ENCODE measurements at places on chromosomes 2 and 18.

GRCh38 chr2:44398243-44398897 is 36.6 kb downstream of the CAMKMT start:
- no peak overlapping the region for H3K27ac ChIP-seq
- H3K4me3 ChIP-seq: no peak overlapping the region
- peaks cover 6% of the 10 kb centered on the region for H3K4me1 ChIP-seq
- no peaks in the 10 kb centered on the region for H3K27me3 ChIP-seq

- peaks cover 10% of the 10 kb centered on the region for H3K27me3 ChIP-seq
- peaks cover 4% of the 10 kb centered on the region for H3K36me3 ChIP-seq
- H3K27ac ChIP-seq: no peak overlapping the region
- DNase-seq: no peak
- peaks cover 8% of the 10 kb centered on the region for H3K4me1 ChIP-seq
Measured at GRCh38 chr2:10868465-10869314, 43.0 kb upstream of the KCNF1 start.

GRCh38 chr2:529424-529823 is 147.8 kb downstream of the TMEM18 start:
- no peak overlapping the region for H3K4me3 ChIP-seq
- no peaks in the 10 kb centered on the region for H3K27me3 ChIP-seq
- DNase-seq: no peak
- H3K4me1 ChIP-seq: peaks cover 9% of the 10 kb centered on the region
- peaks cover 11% of the 10 kb centered on the region for H3K36me3 ChIP-seq
- H3K27ac ChIP-seq: no peak overlapping the region

DNA sequence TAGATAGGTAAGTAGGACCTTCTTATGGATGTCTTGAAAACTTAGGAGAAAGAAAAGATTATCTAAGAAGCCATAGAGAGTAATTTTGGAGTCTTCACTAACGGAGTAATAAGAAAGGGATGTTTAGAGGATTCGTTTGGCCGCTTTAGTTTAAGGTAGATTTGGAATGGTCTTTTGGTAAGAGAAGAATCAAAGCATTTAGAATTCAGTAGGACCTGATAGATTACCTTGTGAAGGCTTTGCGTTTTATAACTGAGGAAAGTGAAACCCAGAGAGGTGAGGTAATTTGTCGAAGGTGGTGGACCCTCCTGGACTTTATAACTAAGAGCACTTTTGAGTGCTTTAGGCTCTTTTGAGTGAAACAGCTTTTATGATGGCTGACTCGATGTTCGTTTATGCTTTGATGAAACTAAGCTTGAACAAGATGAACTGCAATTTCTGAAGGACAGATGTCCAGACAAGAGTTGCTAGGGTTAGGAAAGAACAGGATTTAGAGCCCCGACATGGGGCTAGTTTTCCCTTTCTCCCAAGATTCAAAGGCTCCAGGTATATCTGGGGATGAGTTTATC is 1.3 kb downstream of the MYL12B start:
- peaks cover 71% of the 10 kb centered on the region for H3K4me1 ChIP-seq
- peak overlapping the region; percentile 94 for H3K27ac ChIP-seq
- no peak for DNase-seq
- H3K27me3 ChIP-seq: no peaks in the 10 kb centered on the region
- H3K4me3 ChIP-seq: peak overlapping the region; percentile 82

DNA sequence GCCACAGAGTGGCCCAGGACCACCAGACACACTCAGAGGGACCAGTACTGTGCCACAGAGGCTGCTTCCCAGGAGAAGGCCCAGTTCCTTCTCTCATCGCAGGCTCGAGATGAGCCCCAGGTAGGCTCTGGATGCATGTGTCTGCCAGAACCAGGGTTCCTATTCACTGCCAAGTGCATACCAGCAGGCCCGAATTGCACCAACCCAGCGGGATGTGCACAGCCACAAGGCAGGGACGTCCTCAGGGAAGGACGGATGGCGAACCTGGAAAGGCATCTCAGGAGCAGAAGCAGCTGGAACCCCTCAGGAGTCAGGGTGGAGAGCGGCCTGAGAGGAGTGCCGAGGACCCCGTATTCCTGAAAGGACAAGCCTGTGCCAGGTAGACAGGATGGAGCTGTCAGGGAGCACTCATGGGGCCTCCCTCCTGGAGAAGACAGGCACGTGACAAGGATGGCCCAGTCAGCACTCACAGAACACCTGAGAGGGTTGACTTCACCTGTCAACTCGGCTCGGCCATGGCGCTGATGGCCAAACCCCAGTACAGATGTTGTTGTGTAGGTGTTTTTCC is 73.7 kb downstream of the PTGR3 start:
- no peaks in the 10 kb centered on the region for H3K36me3 ChIP-seq
- peaks cover 9% of the 10 kb centered on the region for H3K27me3 ChIP-seq
- peaks cover 12% of the 10 kb centered on the region for H3K4me1 ChIP-seq

GRCh38 chr18:5144629-5145028 is 52.4 kb downstream of the AKAIN1 start:
- no peaks in the 10 kb centered on the region for H3K4me1 ChIP-seq
- H3K27ac ChIP-seq: no peak overlapping the region
- no peak overlapping the region for H3K4me3 ChIP-seq

GRCh38 chr2:131488306-131489205 is 3.6 kb downstream of the MZT2A start:
- H3K4me1 ChIP-seq: peaks cover 16% of the 10 kb centered on the region
- H3K27me3 ChIP-seq: no peaks in the 10 kb centered on the region
- peaks cover 1% of the 10 kb centered on the region for H3K36me3 ChIP-seq
- no peak overlapping the region for H3K27ac ChIP-seq

DNA sequence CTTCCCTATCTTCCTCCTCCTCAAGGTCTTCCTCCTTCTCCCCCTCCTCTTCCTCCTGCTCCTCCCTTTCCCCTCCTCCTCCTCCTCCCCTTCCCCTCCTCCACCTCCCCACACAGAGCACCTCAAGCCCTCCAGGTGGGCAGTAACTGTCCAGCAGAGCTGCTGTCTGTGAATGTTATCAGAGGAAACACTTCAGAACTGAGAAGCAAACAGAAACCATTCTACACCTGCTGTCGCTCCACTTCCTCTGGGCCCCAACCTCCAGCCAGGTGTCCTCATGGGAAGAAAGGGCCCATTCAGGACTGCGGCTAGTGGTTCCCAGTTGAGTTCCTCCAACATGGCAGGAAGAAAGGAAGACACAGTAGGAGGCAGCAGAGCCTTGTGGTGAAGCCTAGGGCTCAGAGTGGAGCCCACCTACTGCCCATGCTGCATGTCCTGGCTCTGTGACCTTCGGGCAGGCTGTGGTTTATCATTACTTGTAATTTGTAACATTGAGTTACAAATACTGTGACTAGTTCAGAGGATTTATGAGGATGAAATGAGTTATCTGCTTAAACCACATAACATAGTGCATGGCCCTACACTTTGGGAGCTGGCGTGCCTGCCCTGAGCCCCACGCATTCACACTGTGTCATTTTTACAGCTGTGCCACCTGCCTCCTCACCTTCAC is 165.9 kb upstream of the ID2 start:
- peaks cover 3% of the 10 kb centered on the region for H3K36me3 ChIP-seq
- H3K27me3 ChIP-seq: peaks cover 11% of the 10 kb centered on the region
- DNase-seq: peak; percentile 41
- H3K4me3 ChIP-seq: no peak overlapping the region
- H3K27ac ChIP-seq: no peak overlapping the region

DNA sequence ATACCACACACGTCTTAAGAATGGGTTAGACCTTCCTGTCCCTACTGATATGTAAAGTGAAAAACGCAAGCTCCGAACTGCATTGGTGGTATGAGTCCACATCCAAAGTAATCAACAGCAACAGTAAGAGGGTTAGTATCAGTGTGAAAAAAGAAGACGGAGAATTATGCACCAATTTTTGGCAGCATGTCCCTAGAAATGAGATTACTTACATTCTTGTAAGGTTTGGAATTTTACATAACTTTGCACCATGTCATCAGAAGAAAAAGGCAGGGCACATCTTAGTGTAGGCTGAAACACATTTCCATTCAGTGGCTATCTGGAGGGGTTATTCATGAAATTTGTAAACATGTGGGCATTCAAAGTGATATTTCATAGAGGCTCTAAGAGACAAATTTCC is 88.2 kb downstream of the LONRF2 start:
- no peak for DNase-seq
- peaks cover 63% of the 10 kb centered on the region for H3K4me1 ChIP-seq
- H3K27ac ChIP-seq: peak overlapping the region; percentile 52

GRCh38 chr2:128600581-128601297 is 282.1 kb upstream of the HS6ST1 start:
- DNase-seq: no peak
- no peaks in the 10 kb centered on the region for H3K4me1 ChIP-seq
- H3K36me3 ChIP-seq: no peaks in the 10 kb centered on the region
- H3K27me3 ChIP-seq: no peaks in the 10 kb centered on the region
- no peak overlapping the region for H3K4me3 ChIP-seq

DNA sequence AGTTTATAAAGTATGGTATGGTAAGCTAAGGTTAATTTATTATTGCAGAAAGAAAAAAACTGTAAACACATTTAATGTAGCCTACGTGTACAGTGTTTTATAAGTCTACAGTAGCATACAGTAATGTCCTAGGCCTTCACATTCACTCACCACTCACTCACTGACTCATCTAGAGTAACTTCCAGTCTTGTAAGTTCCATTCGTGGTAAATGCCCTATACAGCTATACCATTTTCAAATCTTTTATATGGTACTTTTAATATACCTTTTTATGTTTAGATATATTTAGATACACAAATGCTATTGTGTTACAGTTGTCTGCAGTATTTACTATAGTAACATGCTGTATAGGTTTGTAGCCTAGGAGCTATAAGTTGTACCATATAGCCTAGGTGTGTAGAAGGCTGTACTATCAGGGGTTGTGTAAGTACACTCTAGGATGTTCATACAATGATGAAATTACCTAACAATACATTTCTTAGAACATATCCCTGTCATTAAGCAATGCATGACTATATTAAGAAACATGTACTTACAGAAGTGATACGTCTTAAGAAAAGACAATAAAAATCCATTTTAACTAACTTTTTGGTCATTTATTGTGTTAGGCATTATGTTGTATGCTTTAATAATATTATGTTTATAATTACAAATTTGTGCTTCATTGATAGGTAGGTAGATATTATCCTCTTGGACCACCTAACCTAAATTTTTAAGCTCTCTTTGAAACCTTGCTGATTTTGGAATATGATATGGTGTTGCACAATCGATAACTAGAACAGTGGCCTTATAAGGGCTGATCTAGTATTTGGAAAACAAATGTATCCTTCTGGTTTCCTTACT is 51.9 kb downstream of the VRK2 start:
- H3K27ac ChIP-seq: no peak overlapping the region
- H3K36me3 ChIP-seq: peaks cover 8% of the 10 kb centered on the region
- DNase-seq: no peak
- no peaks in the 10 kb centered on the region for H3K4me1 ChIP-seq

DNA sequence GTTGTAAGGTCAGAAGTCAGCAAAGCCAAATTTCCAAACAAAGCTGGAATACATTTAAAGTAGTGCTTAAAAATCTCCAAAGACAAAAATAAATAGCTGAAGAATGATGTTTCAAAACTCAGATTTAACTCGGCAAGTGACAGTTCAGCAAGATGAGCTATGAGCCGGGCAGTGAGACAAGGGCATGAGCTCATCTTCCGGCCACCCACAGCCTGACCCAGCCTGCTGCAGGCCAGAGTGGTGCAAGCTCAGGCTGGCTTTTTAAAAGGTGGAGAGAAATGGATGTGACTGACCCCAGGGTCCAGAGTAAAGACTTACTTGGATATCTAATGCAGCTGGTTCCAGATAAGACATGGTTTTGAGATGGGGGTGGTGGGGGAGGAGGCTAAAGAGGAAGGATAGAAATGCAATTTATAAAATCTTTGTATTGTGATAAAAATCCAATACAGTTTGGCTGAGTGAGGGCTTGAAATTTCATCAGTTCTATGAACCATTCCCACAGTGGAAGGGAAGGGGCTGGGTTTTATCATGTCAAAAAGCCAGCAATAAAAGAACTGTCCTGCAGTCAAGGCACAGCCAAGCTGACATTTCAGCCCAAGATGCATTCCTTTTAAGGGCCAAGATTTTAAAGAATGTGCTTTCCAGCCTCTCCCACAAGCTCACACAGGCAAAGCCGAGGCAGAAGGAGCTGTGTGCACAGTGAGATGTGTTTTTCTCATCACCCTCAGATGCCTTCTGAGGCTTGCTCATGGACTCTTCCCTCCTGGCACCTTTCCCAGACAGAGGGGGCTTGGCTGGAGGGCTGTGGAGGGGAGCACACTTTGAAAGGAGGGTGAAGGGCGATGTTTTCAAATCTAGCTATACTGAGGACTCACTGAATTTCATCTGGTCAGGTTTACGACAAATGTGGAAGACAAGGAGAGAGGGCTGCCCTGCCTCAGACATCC is 97.9 kb upstream of the KLHL29 start:
- DNase-seq: no peak
- no peaks in the 10 kb centered on the region for H3K27me3 ChIP-seq
- H3K36me3 ChIP-seq: no peaks in the 10 kb centered on the region
- peak overlapping the region; percentile 95 for H3K27ac ChIP-seq
- peaks cover 49% of the 10 kb centered on the region for H3K4me1 ChIP-seq

Data from chondrocyte (in vitro differentiated cells).